Fibroblast of lung (primary cell): ENCODE measurements at places on chromosomes 12 and 14. TPM values are rescaled to one million over a fixed set of nuclear protein-coding genes. Genes with fewer than 3 reads are reported as not detected.
A peak's percentile ranks its signal among the peaks of the same experiment; 100 is the strongest.

GRCh38 chr14:67311868-67312267 is 47.7 kb downstream of the ATP6V1D start:
- H3K27me3 ChIP-seq: no peaks in the 10 kb centered on the region
- no peak overlapping the region for H3K4me3 ChIP-seq

GRCh38 chr12:94147991-94148738 is at the start of gene PLXNC1:
Gene PLXNC1, plus strand, starts transcription at chr12:94148577. Its CDS starts 395 bp downstream, at chr12:94148972.
- no peak within 1 kb of the TSS for H3K27ac ChIP-seq
- peaks cover 76% of the 10 kb centered on the region for H3K27me3 ChIP-seq
- no peaks in the 10 kb centered on the region for H3K36me3 ChIP-seq
- peak within 1 kb of the TSS; percentile 66 for H3K4me3 ChIP-seq

DNA sequence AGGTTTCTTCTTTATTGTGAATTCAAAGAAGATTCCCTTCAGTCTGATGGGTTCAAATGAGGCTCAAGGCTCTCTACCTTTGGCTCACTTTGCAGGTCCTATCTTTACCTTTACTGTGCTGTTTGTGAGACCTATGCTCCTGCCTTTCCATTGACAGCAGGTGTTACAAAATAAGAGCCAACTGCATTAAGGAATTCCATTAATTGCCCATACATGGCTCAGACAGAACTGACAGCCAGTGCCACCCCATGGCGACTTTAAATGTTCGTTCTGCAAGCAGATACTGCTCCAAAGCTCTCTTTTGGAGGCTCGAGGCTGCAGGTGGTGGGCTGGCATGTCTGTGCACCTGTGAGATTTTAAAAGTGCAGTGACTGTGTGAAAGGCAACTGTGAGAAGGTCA is 44.7 kb downstream of the RBM19 start:
- DNase-seq: no peak
- peaks cover 12% of the 10 kb centered on the region for H3K36me3 ChIP-seq
- H3K27ac ChIP-seq: no peak overlapping the region
- no peaks in the 10 kb centered on the region for H3K4me1 ChIP-seq
- no peaks in the 10 kb centered on the region for H3K27me3 ChIP-seq

- H3K27ac ChIP-seq: no peak overlapping the region
- no peaks in the 10 kb centered on the region for H3K27me3 ChIP-seq
- DNase-seq: no peak
- H3K4me3 ChIP-seq: no peak overlapping the region
- H3K36me3 ChIP-seq: no peaks in the 10 kb centered on the region
Observed at GRCh38 chr12:3832738-3833137, 40.5 kb downstream of the PARP11 start.

Gene APOLD1
- 1.5 and 3.1 TPM in 2 replicates for total RNA-seq

Gene PHETA1
- 3.8 and 4.1 TPM in 2 replicates for total RNA-seq

DNA sequence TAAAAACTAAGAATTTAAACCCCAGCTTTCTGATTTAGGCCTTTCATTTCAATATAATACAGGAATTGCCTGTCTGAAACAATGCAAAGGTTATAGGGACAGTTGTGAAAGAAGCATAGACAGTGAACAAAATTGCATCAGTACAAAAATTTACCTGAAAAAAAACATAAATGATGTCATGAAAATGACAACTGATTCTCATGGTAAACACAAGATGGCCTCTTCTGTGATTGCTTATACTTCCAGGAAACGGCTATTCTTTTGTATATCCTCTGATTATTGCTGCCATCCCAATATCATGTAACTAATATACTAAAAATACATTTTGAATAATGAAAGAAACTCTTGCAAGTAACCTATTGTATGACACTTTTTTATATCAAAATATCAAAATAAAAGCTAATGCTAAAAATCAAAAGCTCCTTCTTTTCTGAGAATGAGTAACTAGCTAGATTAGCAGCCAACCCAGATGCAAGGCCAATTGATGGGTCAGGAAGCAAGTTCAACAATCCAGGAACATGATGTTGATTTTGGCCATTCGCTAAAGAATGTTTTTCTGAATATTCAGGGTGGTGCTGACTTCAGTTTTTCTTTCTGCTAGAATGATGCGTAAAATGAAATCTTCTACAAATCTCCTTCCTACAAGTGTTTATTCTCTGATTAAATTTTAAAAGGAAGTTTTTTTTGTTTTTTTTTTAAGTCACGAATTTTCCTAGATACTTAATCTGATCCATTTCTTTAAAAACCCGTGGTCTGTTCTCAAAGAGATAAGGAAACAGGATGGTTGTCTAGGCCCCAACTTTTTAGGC is 83.6 kb downstream of the ALX1 start:
- no peak overlapping the region for H3K27ac ChIP-seq
- no peaks in the 10 kb centered on the region for H3K4me1 ChIP-seq
- H3K4me3 ChIP-seq: no peak overlapping the region
- H3K36me3 ChIP-seq: no peaks in the 10 kb centered on the region
- no peak for DNase-seq

DNA sequence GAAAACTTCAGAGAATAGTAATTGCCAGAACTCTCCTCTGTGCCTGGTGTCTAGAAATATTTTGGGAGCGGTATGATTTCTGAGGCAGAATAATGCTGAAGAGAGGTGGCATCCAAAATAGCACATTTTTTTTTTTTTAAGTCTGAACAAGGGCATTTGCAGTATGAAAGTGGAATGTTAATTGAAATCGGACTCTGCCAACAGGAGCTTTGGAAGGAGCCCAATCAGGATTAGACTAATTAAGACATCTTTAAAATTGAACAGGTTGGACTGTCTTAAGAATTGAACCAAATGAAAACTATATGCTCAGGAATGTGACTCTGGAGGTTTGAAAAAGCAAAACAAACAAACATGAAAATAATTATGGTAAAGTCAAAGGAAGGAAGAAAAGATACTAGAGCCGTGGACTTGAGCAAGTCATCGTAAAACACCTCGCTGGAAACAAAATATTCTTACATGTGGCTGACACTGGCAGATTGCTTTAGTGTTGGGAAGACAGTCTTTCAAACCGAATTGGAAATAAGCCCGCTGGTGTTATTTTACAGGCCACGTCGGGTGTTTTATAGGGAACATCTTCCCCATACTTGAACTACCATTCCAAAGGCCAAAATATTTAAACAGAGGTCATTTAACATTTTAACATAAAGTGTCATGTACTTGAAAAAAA is 436.3 kb downstream of the VRK1 start:
- no peaks in the 10 kb centered on the region for H3K27me3 ChIP-seq
- no peak overlapping the region for H3K4me3 ChIP-seq
- no peak for DNase-seq
- no peaks in the 10 kb centered on the region for H3K4me1 ChIP-seq
- H3K36me3 ChIP-seq: no peaks in the 10 kb centered on the region
- H3K27ac ChIP-seq: no peak overlapping the region

Gene OAS2
- 2.3 and 3.1 TPM in 2 replicates for total RNA-seq

Gene EEA1
- total RNA-seq: 38.0 and 46.4 TPM in 2 replicates

DNA sequence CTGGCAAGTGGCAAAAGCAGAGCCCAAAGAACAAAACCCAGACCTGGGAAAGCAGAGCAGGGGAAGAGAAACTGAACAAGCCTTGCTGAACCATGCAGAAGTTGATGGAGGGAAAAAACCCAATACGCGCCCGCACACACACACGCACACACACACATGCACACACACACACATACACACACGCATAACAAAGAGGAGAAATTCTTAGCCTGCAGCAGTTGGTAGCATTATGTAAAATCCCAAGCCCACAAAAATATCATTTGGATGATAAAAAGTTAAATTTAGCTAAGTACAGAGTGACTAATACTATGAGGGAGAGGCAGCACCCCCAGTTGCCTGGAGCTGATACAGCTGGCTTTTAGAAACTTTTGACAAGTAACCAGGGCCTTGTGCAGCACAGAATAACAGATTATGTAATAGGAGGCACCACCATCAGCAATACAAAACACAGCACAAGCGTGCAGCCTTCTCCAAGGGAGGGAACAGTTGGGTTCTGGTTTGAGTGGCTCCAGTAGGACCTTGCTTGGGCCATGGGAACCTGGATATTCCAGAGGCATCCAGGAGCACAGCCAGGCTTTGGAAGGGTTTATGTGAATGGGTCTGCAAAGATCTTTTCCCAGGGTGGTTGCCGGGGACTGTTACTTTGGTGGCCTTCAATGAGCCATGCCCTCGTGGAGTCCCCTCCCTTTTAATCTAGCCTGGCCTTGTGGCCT is 35.3 kb downstream of the PITPNM2 start:
- H3K27me3 ChIP-seq: no peaks in the 10 kb centered on the region
- no peaks in the 10 kb centered on the region for H3K36me3 ChIP-seq
- H3K4me1 ChIP-seq: peaks cover 8% of the 10 kb centered on the region
- no peak overlapping the region for H3K4me3 ChIP-seq
- peak overlapping the region; percentile 51 for H3K27ac ChIP-seq
- peak; percentile 98 for DNase-seq

DNA sequence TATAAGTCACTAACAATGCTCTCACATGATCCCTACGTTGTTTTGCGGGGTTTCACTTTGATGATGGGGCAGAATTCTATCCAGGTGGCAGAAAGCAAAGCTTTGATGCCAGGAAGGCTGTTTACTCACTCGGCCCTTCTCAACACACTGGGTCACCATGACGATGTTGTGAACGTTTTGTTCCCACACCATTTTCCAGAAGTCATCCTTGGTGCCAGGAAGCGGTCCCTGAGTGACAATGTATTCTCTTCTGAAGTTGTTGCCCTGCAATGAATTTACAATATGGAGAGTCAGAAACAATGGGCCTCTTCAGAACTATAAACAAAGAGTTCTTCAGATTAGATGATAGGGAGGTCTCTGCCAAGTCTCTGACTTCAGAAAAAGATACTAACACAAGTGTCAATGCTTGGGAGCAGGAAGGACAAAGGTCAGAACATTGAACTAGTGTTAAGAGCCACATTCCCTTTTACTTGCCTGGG is 101.3 kb downstream of the PTPRB start:
- no peaks in the 10 kb centered on the region for H3K4me1 ChIP-seq
- no peak for DNase-seq
- no peak overlapping the region for H3K27ac ChIP-seq
- no peaks in the 10 kb centered on the region for H3K27me3 ChIP-seq
- H3K36me3 ChIP-seq: no peaks in the 10 kb centered on the region
- H3K4me3 ChIP-seq: no peak overlapping the region

Gene GNB3
- 1.3 and 1.7 TPM in 2 replicates for total RNA-seq

GRCh38 chr12:6551496-6552139 is 4.2 kb downstream of the IFFO1 start:
- peaks cover 12% of the 10 kb centered on the region for H3K36me3 ChIP-seq
- peak; percentile 82 for DNase-seq
- H3K27me3 ChIP-seq: no peaks in the 10 kb centered on the region
- H3K4me1 ChIP-seq: peaks cover 50% of the 10 kb centered on the region
- peak overlapping the region; percentile 97 for H3K27ac ChIP-seq

GRCh38 chr14:56153267-56153666 is 35.1 kb downstream of the PELI2 start:
- no peaks in the 10 kb centered on the region for H3K4me1 ChIP-seq
- peak; percentile 37 for DNase-seq
- H3K4me3 ChIP-seq: no peak overlapping the region
- H3K27ac ChIP-seq: no peak overlapping the region

GRCh38 chr14:89107626-89108025 is 283.2 kb downstream of the TTC8 start:
- no peak overlapping the region for H3K4me3 ChIP-seq
- no peak for DNase-seq
- H3K36me3 ChIP-seq: no peaks in the 10 kb centered on the region
- H3K4me1 ChIP-seq: no peaks in the 10 kb centered on the region
- H3K27ac ChIP-seq: no peak overlapping the region
- peaks cover 2% of the 10 kb centered on the region for H3K27me3 ChIP-seq

Gene RTL1
- not detected in 2 replicates for total RNA-seq

DNA sequence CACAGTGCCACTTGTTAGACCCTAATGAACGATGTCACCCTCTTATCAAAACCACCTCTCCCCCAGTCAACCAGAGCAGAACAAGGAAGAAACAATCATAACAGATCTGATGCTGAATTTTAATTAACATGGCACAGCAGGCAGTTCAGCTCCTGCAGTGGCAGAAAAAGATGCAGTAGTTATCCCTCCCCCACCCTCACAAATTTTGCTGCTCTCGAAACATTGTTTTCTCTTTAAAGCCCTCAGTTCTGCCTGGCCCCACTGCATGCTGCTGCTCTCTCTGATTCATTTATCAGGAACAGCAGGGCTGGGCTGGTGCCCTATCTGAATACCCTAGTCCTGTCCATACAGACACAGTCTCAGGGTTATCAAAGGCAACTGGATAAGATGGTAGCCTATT is 12.2 kb downstream of the CCDC175 start:
- no peak overlapping the region for H3K4me3 ChIP-seq
- no peak for DNase-seq
- H3K27ac ChIP-seq: no peak overlapping the region
- H3K27me3 ChIP-seq: no peaks in the 10 kb centered on the region
- H3K4me1 ChIP-seq: no peaks in the 10 kb centered on the region
- H3K36me3 ChIP-seq: no peaks in the 10 kb centered on the region
